ENCODE measurements at places on chromosomes 1 and 21.
A peak's percentile ranks its signal among the peaks of the same experiment; 100 is the strongest.

- DNase-seq, result no peak
Observed at GRCh38 chr21:40936178-40936577, 89.2 kb upstream of the DSCAM start.

- DNase-seq, result no peak
Observed at GRCh38 chr1:84541679-84542078, 32.6 kb downstream of the CTBS start.

DNA sequence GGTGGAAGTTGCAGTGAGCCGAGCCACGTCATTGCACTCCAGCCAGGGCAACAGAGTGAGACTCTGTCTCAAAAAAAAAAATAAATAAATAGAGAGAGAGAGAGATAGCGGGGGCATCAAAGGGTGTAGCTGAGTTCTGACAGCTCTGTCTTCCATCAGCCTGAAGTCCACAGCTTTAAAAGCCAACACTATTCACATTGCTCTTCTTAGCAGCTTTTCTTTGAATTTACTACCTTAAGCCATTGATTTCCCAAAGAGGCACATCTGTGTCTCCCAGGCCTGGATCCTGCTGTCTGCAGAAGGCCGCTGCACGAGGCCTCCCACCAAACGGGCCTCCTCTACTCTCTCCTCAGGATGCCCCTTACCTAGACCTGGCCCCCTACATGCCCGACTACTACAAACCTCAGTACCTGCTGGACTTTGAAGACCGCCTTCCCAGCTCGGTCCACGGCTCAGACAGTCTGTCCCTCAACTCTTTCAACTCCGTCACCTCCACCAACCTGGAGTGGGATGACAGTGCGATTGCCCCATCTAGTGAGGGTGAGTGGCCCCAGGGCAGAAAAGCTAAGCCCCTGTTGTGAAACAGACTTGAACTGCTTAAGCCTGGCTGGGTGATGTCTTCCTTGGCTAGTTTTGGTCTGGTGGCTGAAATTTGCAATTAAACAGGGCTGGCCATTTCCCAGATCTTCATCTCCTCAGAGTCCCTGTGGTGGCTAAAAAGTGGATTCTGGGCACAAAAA, 16.5 kb upstream of the SLC25A34 start:
- DNase-seq, result no peak

DNA sequence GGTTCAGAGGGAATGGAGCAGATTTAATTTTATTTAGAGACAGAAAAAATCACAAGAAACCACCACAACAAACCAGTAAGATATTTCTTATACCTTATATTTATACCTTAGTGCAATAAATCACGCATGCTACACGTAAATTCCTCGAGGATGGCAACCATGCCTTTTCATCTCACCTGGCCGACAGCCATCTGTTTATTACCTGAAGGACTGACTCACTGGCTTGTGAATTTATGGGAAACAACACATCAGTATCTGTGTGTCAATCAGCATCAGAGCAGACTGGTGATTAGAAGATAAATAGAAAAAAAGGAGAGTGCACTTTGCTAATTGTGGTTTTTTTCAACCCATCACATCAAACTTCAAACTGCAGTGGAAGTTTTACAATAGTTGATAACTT, 58.4 kb downstream of the S1PR1 start:
- no peak for DNase-seq

GRCh38 chr1:7345516-7345915, 425.6 kb upstream of the VAMP3 start:
- no peak for DNase-seq

DNA sequence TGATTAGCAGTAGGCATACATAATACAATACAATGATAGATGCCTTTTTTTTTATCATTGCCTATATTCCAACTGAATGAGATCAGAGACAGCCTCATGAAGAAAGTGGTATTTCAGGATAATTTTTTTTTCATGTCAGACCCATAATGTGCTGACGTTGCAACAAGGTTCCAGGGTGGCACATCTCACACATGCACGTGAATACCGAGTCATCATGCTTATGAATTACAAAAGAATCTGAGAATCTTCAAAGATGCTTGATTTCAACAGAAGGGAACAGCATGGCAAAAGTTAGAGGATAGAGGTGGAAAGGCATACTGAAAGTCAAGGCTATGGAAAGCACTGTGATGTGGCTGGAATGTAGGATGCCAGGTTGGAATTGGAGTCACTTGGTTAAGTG, 5.0 kb upstream of the RNF11 start:
- DNase-seq, result no peak

- DNase-seq, result no peak
Observed at GRCh38 chr1:64124704-64125440, 78.6 kb upstream of the UBE2U start.

DNA sequence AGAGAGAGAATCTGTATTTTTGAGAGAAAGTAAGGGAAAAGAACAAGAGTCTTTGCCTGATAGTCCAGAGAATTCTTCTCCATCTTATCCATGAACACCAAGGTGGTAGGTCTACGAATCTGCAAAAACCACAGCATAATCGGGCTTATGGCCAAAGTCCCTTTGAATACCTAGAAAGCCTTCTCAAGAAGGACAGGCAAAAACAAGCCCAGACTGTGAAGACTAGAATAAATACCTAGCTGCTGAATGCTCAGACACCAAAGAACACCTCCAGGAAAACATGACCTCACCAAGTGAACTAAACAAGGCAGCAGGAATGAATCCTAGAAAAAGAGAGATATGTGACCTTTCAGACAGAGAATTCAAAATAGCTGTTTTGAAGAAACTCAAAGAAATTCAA, 79.2 kb downstream of the HFM1 start:
- DNase-seq, result no peak

GRCh38 chr1:43049481-43049880, 90.8 kb upstream of the SLC2A1 start:
- DNase-seq, result no peak

- DNase-seq, result peak; percentile 19
Observed at GRCh38 chr1:204398197-204399125, 13.2 kb downstream of the PPP1R15B start.

DNA sequence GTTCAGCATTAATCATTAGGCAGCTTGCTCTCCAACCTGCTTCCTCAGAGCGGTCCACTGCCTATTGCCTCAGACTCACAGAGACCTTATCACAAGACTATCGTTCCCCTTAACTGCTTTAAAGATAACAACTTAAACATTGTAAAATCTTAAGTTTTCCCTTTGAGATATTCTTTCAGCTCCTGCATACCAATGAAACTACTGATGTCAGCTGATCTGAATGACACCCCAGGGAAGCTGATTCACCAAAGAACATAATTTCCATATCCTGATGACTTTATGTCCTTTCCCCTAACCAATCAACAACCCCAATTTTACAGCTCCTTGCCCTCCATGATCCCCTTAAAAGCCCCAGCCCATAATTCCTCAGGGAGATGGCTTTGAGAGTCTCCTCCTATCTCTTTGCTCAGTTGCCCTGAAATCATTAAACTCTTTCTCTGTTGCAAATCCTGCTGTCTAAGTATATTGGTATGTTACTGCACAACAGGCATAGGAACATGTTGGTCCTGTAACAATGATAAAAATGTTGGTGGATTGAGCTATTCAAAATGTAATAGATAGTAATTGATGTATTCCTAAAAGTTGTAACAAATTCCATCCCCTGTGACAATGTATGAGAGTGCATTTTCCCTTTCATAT, 621.4 kb upstream of the RGS18 start:
- DNase-seq, result no peak

DNA sequence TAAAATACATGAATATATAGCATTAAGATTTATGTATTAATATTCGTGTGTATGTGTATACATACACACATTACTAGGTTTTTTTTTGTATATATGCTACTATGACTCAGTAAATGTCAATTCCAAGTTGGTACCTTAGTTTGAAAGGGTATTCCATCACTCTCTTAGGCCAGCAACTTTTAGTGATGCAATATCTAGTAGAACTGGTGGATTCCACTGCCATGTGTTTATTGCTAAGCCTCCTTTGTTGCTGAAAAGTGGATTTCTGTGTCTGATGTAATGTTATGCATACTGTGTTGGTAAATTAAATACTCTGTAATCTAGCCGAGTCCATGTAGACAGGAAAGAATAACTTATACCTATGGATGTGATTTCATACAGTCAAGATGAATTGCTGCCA, 16.9 kb upstream of the COL11A1 start:
- DNase-seq, result no peak

- no peak for DNase-seq
Observed at GRCh38 chr1:36595349-36595748, 112.6 kb upstream of the CSF3R start.

- DNase-seq, result no peak
Observed at GRCh38 chr1:202227053-202227672, 33.6 kb downstream of the LGR6 start.

- DNase-seq, result no peak
Observed at GRCh38 chr1:40745176-40745575, 38.4 kb upstream of the KCNQ4 start.

- no peak for DNase-seq
Observed at GRCh38 chr1:15148941-15149340, 4.6 kb upstream of the TMEM51 start.

DNA sequence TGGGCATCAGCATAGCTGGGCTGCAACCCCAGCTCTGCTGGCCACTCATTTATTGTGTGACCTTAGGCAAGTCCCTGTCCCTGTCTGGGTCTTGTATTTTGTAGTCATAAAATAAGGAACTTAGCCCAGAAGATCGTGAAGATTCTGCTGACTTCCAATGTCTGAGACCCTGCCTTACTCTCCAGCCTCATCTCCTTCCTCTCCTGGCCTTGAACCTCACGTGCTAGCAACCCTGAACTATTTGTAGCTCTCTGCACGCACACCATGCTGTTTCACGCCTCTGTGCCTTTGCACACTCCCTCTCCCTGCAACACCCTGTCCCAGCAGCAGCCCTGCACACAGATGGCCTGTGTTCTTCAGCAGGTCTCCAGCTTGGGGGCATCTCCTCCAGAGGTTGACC, 121.1 kb downstream of the LACTBL1 start:
- DNase-seq, result no peak

- no peak for DNase-seq
Observed at GRCh38 chr1:23194119-23194984, 22.9 kb downstream of the HTR1D start.

GRCh38 chr1:4752059-4752458, 97.7 kb downstream of the AJAP1 start:
- no peak for DNase-seq

All from stimulated activated naive CD4-positive, alpha-beta T cell (primary cell).